ENCODE measurements at places on chromosomes 4 and X.

- DNase-seq: no peak
These were observed 161.5 kb upstream of the JADE1 start for GRCh38 chr4:128648021-128648420.

GRCh38 chrX:48511560-48511959 is 2.8 kb downstream of the PORCN start:
- no peak for DNase-seq

- no peak for DNase-seq
These were observed 109.4 kb upstream of the MAP3K15 start for GRCh38 chrX:19624739-19625138.

DNA sequence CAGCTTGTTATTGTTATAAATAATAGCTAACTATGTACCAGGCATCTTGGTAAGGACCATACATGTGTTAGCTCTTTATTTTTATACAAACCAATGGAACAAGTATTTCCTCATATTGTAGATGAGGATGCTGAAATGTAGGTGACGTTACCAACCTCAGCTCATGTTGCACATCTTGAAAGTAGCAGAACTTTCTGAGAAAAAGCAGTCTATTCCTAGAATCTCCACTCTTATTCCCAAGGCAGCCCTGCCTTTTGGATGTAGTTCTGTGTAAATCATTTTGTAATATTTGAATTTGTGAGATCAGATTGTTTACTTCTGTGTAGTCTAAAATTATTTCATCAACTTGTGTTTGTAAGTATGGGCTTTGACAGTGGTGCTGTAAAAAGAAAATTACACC is 5.3 kb downstream of the FHDC1 start:
- DNase-seq: no peak

GRCh38 chr4:40306976-40307375 is 28.2 kb upstream of the CHRNA9 start:
- DNase-seq: no peak

DNA sequence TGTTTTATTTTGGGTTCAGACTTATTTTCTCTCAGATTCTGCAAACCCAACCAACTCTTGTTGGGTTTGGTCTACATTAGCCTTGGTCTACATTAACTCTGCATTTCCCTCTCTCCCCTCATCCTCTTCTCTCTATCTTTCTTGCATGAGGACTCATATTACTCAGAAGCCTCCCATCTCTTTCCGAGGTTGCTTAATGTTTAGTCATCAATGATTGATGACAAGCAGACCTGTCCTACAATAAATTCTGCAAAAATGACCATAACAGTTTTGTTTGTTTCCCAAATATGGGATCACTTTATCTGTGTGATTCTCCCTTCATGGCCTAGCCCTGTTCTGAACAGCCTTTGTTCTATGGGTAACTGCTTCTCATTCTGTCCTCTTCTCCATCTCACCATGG is 75.2 kb downstream of the GABRB1 start:
- no peak for DNase-seq

DNA sequence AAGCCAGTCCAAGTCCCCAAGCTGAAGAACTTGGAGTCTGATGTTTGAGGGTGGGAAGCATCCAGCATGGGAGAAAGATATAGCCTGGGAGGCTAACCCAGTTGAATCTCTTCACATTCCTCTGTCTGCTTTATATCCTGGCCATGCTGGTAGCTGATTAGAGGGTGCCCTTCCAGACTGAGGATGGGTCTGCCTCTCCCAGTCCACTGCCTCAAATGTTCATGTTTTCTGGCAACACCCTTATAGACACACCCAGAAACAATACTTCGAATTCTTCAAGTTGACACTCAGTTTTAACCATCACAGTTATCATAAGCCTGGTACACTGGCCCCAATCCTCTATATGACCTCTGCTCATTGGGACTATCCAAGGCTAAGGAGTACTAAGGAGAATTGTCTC is 124.1 kb upstream of the WDR1 start:
- no peak for DNase-seq

DNA sequence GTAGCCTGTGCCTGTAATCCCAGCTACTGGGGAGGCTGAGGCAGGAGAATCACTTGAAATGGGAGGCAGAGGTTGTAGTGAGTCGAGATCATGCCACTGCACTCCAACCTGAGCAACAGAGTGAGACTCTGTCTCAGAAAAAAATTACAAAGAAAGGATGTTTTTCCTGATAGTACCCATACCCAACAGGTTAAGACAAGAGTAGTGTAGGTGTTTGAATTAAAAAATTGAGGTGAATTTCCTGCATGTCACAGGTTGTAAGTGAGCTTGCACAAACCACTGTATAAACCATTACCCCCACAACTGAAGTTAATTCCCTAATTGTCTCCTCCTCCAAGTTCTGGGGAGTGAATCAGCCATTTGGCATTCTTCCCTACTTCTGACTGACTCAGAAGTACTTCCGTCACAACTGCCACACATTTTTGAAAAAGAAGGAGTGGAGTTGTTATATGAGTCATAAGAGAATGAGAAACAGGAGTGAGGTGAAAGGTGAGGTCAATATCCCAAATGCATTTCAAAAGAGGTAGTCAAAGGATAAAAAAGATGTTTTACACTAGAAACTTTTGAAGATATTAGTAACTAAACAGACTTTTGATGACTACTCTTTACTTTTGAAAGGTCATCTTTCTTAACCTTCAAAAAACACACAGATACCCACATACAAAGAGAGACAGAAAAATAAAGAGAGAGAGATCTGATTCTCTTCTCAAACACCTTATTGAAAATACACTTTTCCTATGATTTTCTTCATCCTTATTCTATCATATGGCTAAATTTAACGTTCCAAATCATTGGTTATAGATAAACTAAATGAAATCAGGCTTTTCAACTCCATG is 134.5 kb downstream of the BTC start:
- no peak for DNase-seq

GRCh38 chr4:128358231-128358912 is 70.8 kb upstream of the PGRMC2 start:
- no peak for DNase-seq

DNA sequence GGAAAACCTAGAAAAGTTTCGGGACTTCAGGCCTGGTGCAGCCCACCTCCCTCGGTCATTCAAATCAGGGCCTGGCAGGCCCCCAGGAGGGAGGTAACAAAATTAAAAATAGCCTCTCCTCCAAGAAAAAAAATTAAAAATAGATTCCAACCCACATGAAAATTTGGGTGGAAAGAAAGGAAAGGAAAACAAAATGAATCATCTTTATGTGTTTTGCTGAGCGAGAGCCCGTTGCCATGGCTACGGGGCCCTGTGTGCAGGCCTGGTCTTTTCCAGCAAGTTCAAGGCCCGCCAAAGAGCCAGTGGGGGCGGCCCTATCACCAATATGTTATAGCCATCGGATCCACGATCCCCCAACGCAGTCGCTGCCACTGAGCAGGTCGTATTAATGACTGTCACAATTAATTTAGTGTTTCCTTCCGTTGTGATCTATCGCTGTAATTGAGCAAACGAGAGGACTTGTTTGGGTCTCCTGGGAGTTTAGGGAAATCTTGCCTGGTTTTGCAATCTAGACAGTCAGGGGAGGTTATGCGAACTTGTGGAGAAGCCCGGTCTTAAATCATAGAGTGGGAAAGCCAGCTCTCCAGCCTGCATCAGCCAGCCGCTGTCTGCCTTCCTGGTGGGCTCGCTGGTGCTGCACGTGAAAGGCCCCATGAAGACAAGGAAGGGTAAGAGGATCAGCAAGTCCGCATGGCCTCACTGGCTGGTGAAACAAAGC is 452.4 kb downstream of the BCOR start:
- no peak for DNase-seq

DNA sequence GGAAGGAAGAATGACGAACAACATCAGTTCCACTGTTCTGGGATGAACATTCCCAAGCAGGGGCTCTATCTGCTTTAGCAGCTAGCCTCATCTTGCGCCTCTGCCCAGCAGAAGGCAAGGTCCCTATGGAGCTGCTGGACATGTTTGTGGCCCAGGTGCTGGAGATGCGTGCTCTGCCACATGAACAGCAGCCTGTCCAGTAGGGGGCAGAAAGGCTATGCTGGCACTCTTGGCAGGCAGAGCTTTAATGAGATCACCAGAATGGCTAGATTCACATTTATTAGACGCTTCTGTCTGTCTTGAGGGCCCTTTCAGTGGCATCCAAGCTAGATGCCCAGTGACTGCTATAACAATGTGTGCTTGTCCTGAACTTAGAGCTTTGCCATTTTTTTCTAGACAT is 1826.0 kb downstream of the STIM2 start:
- no peak for DNase-seq

- DNase-seq: no peak
These were observed 81.7 kb upstream of the STOX2 start for GRCh38 chr4:183823434-183823833.

DNA sequence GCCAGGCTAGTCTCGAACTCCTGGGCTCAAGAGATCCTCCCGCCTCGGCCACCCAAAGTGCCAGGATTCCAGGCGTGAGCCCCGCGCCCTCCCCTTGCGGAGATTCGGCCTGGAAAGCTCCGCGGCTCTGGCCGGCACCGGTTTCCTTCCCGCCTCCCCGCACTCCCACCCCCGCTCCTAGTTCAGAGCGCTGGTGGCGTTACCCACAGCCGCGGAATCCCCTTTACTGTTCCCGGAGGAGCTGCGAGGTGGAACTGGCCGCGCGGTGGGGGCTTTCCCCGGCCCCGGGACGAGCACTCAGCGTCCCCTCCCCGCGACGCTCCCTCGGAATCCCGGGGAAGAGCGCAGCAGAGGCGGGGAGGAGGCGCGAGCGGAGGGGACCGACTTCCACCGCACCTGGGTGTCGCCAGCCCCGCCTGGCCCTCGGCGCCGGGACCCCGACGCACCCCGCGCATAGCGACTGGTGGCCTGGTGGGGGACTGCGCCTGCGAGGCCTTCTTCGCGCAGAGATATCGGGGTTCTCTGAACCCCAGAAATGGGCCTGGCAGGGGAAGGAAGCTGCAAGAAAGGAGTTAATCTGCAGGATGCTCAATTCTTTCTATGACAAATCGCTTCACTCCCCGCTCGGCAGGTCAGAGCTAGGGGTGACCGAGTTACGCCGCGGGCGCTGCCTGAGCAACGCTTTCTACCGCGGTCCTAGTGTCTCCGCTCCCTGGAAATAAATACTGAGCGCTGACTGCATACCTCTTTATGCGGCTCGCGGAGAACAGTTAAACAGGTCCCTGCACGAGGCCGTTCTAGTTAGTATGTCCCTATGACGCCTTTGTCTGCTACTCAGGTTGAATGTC is 14.6 kb upstream of the SLC25A4 start:
- DNase-seq: peak; percentile 22

DNA sequence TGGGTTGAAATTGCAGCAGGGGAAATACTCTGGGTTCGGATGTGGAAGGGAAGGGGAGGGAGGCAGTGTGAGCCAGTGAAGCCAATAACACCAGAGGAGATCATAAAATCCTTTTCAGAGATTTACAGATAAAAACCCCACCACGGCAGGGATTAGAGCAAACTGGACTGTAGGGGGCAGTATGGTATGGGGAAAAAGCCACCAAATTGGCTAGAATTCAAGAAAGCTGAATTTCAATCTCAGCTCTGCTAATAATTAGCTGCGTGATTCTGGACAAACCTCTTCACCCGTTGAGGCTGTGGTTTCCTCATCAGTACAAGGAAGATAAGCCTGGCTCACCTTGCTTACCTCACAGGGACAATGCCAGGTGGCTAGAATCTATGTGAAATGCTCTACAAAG is 108.1 kb downstream of the ATG4A start:
- no peak for DNase-seq

- DNase-seq: no peak
These were observed 110.9 kb downstream of the FRAS1 start for GRCh38 chr4:78168029-78168428.

GRCh38 chr4:118716304-118716703 is 31.1 kb downstream of the METTL14 start:
- DNase-seq: no peak

- DNase-seq: no peak
These were observed 1.2 kb downstream of the TCEANC start for GRCh38 chrX:13654116-13654515.

GRCh38 chrX:113370006-113370405 is 529.4 kb upstream of the AMOT start:
- DNase-seq: no peak

DNA sequence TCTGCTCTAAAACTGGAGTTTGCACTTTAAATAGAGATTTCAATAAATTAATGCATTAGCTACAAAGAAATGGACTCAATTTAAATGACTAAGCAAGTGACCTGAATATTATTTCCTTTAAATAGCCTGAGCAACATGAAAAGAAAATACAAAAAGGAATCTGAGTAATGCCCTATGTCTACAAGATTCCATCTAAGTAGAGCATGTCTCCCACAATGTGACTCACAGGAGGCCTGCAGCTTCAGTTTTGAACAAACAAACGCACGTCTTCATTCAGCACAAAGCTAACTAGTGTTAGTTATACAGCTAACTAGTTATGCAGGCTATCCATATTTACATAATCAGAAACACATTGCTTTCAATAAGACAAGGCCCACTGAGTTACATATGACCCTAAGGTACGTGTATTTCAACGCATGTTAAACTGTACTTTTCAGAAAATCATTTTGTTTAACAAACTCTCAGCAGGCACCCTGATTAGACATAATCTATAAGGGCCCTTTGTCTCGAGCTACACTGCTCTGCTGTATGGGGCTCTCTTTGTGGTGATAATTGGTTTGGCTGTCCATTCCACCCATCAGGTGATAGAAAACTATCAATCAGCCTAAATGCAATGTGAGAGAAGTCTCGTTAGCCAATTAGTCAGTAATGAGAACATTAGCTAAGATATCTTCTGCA is 116.5 kb downstream of the MAML3 start:
- DNase-seq: no peak
